Hematopoietic multipotent progenitor cell treated with erythropoietin and hydrocortisone succinate and interleukin-3 and kit ligand, for 4 days (in vitro differentiated cells): ENCODE measurements at places on chromosomes 6 and 20.

DNA sequence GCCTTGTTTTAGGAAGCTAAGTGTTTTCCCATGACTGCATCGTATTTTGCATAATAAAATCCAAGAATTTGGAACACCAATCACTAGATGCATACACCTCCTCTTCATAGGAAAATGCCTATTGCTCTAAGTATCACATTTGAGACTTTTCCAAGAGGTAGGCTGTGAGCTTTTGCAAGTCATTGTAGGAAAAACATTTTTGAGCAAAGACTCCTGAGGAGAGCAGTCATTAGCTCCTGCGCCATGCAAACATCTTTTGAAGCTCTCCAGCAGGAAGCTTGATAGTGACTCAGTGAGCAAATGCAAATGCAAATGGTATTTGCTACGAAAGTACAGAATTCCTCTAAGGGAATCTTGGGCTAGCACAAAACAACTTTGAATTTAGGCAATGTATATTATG is 750.4 kb downstream of the QKI start:
- no peak for DNase-seq

DNA sequence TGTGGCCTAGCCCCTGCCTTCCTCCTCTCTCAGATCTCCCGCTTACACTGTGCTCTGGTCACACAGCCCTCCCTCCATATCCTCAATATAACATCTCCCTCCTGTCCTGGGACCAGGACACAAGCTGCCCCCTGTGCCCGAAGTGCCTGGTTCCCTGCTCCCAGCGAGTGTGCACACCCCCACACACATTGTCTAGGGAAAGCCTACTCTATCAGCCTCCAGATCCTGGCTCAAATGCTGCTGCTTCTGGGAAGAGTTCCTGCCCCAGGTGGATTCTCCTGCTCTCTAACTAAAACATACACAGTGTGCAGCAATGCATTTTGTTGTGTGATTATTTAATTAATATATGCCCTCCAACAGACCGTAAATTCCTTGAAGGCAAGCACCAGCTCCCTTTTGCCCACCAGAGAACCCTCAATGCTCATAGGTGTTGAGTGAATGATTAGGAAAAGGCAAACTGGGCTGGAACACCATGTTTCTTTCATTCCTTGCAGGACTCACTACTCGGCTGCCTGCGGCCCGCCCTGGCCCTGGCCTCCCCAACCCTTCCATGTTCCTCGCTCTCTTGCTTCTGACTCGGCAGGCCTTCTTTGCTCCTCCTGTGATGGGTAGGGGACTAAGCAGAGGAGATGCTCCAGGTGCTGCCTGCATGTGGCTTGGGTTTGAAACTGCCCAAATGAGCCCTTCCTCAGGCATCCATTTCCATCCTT is 194.6 kb downstream of the ZDHHC14 start:
- DNase-seq, result no peak

- DNase-seq, result no peak
These were observed 86.0 kb downstream of the ALDH8A1 start for GRCh38 chr6:134863763-134864510.

GRCh38 chr6:108619431-108620197 is 58.9 kb downstream of the FOXO3 start:
- no peak for DNase-seq

GRCh38 chr20:17109307-17109706 is 117.5 kb upstream of the PCSK2 start:
- no peak for DNase-seq

DNA sequence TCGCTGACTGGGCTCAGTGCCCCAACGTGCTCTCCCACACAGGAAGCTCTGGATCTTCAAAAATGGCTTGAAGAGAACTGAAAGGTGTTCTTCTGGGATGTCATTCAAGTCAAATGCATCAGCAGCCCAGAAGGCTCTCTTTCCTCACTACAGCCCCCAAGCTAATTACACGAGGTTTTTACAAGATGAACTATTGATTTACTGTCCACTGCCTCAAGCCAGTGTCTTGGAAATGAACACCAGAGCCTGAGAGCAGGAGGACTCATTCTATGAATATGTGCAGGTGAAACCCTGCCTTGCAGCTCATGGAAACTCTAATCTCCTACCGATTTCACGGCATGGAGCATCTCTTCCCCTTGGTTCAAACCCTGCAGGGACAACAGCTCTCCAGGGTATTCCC is 98.9 kb upstream of the CST7 start:
- DNase-seq, result no peak

- no peak for DNase-seq
These were observed 10.2 kb upstream of the FOXF2 start for GRCh38 chr6:1379017-1379787.

DNA sequence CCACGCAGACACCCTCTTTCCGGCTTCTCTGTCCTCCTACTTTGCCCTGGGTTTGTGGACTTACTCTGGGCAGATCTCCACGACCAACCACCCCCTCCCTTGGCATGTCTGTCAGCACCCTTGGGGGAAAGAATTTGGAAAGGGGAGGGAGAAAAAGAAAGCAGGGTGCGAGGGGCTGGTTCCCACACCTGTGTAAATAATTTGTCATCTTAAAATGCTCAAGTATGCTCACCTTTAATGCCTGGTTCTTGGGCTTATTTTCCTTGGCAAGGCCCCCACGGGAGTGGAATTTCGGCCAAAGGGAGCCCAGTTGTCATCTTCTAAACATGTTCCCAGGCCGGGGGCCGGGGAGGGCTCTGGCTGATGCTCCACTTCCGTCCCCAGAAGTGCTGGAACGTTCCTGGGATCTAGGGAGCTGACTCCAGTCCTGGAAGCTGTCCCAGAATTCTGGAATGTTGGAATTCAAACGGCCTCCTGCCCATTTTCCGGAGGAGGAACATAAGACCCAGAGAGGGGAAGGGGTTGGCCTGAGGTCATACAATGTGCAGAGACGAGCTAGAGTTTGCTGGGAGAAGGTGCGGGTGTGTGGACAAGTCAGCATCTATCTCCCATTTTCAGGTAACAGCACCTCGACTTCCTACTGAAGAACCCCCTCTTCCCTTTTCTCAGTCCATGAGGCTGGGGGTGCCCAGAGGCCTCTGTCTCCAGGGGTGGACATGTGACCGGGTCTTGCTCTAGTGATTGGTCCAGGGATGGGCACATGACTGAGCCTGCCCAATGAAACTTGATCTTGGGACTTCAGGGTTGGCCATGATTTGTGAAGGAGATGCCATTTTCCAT is 122.3 kb downstream of the CEBPB start:
- DNase-seq, result no peak

DNA sequence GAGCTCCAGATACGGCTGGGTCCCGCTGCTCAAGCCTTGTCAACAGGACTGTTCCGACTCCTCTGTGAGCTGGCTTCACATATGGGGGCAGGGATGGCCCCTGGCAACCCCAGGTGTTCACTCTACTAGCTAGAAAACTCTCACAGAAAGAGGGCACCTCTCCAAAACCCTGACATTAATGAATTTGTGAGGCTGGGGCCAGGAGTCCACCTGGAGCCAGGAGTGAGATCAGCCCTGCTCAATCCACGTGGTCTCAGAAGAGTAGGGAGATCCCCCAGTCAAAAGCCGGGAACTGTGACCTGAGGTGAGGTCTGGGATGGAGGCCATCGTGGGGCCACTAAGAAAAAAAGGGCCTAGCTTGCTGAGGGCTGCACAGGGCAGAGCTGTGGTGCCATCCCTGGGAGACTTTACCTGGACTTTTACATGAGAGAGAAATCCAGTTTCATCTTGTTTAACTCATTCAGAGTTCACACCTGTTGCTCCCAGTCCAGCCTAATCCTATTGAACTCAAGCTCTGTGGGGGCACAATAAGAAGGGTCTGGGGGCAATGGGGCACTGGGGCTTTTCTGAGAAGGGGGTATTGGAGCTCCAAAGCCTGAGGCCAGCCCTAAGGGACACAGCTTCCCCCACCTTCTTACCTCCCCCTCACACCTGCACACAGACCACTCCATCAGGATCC is 144.3 kb upstream of the MLN start:
- DNase-seq, result no peak

DNA sequence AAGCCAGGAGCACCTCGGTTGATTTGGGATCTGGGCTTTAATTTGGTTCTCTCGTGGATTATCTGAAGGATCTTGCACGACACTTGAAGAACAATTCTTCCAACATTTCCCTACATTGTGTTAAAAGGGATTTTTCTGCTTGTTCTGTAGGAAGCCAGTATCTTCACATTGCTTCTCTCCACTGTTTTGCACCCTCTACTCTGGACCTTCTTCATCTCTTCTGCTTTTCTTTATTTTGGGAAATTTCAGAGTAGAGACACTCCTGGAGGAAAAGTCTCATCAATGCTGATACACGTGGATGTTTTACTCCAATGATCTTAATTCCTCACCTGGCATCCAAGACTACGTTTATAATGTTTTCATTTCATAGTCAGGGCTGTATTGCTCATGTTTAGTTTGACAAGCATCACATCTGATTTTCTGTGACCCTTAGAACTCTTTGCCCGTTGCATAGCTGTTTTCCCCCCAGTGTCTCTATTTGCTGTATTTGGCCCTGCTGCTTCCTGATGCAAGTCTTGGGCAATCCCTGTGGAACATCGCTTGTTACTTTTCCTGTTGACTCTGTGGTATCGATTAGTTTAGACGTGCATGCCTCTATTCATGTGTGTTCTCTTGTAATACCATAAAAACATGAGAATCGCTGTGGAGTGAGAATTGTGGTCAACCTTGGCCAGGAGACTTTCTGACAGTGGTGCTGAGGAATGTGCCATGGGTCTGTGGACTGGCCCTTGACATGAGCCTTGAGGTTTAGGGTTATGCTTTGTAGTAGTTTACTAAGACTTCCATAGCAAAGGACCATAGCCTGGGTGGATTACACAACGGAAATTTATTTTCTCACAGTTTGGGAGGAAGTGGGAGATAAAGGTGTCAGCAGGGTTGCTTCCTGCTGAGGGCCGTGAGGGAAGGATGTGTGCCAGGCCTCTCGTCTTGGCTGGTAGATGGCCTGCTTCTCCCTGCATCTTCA is 12.5 kb downstream of the PLCB1 start:
- peak; percentile 56 for DNase-seq

- DNase-seq, result peak; percentile 7
These were observed 560.8 kb upstream of the IMPG1 start for GRCh38 chr6:76633259-76633658.

- DNase-seq, result no peak
These were observed 8.9 kb downstream of the TIAM2 start for GRCh38 chr6:155004017-155004416.

DNA sequence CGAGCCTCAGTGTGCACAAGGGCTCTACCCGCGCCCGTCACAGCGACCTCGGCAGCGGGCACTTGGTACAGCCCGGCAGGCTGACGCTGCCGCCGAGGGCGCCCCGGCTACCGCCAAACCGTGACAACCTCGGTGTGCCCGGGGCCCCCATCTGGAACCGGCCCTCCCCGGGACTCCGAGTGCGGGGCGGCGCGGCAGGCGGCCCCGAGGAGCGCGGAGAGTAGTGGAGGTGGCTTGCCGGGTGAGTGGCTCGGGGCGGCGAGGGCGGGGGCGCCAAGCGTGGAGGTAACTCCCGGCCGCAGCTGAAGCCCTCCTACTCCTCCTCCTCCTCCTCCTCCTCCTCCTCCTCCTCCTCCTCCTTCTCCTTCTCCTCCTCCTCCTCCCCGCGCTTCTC is at the start of gene ISM1:
ISM1 (plus strand) TSS at position 371 of the 394 bp plus-strand sequence. CDS start 503 bp downstream, outside the sequence.
- DNase-seq, result peak; percentile 46

DNA sequence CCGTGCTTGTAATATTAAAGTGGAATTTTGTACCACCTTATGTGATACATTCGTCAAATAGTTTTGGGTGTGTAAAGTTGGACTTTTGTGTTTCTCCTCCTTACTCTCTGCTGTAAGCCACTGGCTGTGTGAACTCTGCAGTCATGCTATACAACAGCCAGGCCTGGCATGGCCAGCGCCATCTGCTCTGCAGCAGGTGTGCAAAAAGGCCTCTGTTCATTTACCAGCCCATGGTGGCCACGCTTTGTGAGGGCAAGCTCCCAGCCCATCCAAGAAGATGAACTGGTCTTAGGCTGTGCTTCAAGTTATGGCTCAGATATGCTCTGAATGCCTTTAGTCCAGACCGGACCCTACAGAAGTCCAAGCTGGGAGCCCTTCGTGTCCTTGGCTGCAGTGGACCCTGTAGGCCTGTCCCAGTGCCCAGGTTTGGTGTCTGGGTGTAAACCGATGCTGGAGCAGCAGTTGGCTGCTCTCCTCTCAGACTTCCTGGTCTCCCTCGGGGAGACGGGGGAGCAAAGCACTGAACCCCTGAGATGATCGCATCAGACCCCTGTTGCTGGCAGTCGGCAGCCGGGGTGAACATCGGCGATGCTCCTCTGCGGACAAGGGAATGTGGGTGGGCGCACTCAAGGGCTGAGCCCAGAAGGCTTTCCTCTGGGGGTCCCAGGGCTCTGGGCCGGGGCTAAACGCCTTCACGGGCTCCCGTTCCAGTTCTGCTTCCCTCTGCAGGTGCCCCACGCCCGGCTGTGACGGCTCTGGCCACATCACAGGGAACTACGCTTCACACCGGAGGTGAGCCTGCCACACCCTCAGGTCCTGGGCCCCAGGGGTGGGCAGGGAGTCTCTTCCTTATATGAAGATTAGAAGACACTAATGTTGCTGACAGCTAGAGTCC is 28.6 kb upstream of the PCMTD2 start:
- DNase-seq, result no peak

DNA sequence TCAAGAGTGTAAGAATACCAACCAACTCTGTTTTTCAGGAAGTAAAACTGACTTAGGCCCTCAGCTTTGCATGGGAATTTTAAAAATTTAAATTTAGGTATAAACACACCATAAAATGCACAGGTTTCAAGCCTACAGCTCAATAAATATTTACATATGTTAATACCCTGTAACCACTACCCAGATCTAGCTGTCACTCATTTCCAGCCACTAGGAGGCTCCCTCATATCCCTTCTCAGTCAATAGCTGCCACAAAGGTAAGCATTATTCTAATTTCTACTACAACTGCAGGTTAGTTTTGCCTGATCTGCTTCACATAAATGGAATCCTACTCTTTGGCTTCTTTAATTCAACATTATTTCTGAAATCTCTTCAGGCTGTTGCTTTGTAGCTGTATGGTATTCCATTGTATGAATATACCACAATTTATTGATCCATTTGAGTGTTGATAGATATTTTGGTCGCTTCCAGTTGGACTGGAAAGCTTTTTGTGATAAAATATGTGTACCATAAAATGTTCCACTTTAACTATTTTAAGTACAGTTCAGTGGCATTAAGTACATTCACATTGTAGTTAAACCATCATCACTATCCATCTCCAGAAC is 32.5 kb upstream of the MEI4 start:
- peak; percentile 46 for DNase-seq

DNA sequence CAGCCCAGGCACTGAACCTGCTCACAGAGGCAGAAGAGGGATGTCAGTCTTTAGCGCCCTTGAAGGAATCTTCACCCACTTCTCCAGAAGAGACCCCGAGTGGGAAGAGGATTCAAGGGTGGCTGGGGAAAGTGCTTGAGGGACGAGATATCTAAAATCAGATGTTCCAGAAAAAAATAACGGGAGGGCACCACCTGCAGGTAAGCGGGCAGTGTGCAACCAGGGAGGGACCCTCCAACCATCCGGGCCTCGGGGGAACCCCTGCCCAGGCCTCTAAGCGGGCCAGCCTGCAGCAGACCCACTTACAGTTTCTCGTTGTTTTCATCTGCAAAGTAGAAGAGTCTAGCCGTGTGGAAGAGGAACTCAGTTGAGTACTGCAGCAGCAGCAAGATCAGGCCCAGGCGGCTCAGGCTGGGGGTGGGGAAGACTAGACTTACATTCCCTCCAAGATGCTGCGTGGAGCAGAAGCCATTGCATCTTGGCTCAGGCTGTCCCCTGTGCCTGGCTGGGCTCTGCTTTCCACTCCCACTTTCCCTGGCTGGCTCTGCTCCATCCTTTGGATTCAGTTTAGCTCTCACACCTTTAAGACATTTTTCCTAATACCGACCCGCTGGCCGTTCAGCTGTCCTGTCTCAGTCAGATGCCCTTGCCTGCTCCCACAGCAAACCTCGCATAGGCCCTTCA is 71.0 kb downstream of the TRAM2 start:
- DNase-seq, result peak; percentile 44

GRCh38 chr6:117960877-117961276 is 53.8 kb downstream of the SLC35F1 start:
- DNase-seq, result no peak
